ENCODE measurements at places on chromosomes 6 and 20. TPM values are rescaled to one million over a fixed set of nuclear protein-coding genes. Genes with fewer than 3 reads are reported as not detected.

LTB gene
- total RNA-seq = not detected

SLC25A27 gene
- 13.2 TPM for total RNA-seq

BANF2 gene
- total RNA-seq = not detected

FRK gene
- total RNA-seq = 0.42 TPM

DEFB124 gene
- total RNA-seq = not detected

GPSM3 gene
- 0.93 TPM for total RNA-seq

BPI gene
- not detected for total RNA-seq

PPIL1 gene
- total RNA-seq = 13.5 TPM

PHACTR1 gene
- 2.3 TPM for total RNA-seq

TCF21 gene
- total RNA-seq = 36.9 TPM

DNA sequence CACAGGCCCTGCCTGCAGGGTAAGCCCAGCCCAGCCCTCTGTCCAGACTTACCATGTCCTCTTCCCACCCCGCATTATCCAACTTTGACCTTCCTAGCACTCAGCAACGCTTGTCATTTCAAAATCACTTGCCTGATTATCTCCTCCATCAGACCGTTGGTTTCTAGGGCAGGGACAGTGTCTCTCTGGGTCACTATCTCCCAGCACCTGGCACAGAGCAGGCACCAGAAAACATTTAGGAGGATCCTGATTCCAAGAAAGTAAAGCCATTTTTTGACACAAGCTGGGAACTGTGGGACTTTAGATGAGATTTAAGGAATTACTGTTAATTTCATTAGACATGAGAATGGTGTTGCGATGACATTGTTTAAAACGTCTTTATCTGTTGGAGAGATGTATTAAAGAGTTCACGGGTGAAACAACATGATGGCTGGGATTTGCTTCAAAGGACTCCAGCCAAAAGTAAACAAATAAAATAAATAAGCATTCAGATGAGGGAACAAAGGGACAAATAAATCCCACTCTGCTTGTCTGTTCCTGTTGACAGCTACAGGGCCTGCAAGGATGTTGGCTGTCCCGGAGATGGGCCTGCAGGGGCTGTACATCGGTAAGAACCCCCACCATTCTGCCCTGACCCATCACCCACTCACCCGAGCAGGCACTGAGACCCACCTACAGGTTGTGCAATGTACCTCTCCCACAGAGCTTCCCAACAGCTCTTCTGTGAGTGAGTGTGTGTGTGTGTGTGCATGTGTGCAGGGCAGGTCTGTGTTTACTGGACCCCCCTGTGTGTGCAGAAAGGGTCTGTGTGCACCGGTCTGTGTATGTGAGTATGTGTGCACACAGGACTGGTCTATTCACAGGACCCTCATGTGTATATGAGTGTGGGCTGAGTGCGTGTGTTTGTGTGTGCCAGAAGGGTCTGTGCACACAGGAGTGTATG, 5.9 kb downstream of the HSPA12B start:
- no peak for ATAC-seq
- no peak overlapping the region for H3K27ac ChIP-seq
- H3K4me3 ChIP-seq = no peak overlapping the region
- H3K36me3 ChIP-seq = no peaks in the 10 kb centered on the region

- peaks cover 95% of the 10 kb centered on the region for H3K36me3 ChIP-seq
- no peak overlapping the region for H3K4me3 ChIP-seq
- no peak overlapping the region for H3K27ac ChIP-seq
- ATAC-seq = no peak
- H3K27me3 ChIP-seq = no peaks in the 10 kb centered on the region
- no peaks in the 10 kb centered on the region for H3K4me1 ChIP-seq
These were observed 32.9 kb downstream of the PGM3 start for GRCh38 chr6:83160167-83160566.

DNA sequence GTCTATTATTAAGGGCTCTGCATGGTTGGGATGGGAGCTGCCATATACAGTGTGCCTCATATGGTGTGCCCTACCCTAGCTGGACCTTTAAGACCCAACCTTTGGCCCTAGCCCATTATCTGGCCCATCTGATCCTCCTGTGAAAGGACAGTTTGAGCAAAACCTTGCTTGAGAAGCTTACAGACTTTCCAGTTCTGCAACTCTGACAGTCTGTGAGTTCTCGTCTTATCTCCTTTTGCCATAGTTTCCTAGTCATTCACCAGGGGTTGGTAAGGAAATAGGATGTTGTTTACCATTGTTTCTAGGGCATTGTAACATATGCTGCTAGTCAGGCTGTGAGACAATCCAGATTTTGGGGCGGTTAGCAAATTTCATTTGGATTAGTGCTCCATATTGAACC, 17.2 kb downstream of the CTNNBL1 start:
- no peaks in the 10 kb centered on the region for H3K4me1 ChIP-seq
- no peak overlapping the region for H3K27ac ChIP-seq
- no peaks in the 10 kb centered on the region for H3K27me3 ChIP-seq
- H3K36me3 ChIP-seq = no peaks in the 10 kb centered on the region
- ATAC-seq = no peak

DNA sequence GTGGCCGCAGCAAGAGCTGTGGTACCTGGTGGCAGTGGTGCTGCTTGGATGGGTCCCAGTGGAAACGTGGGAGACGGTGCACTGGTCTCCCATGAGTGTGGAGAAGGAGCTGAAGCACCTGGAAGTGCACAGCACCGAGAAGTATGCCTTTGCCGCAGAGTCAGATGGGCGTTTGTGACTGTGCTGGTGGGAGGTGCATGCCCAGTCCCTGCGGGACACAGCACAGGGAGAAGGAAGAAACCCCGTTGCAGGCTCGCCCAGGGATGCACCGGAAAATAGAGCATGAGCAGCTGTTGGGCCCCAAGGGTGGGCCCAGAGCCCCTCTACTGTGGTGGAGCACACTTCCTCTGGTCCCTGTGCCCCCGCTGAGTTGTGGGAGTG, 19.3 kb upstream of the RGS17 start:
- no peaks in the 10 kb centered on the region for H3K27me3 ChIP-seq
- ATAC-seq = no peak
- no peaks in the 10 kb centered on the region for H3K36me3 ChIP-seq
- H3K4me1 ChIP-seq = no peaks in the 10 kb centered on the region
- no peak overlapping the region for H3K4me3 ChIP-seq

- no peaks in the 10 kb centered on the region for H3K36me3 ChIP-seq
- no peak overlapping the region for H3K4me3 ChIP-seq
- no peaks in the 10 kb centered on the region for H3K27me3 ChIP-seq
- H3K27ac ChIP-seq = no peak overlapping the region
These were observed 59.7 kb upstream of the SAMD3 start for GRCh38 chr6:130282234-130282995.

GRCh38 chr6:11353921-11354389, 121.5 kb upstream of the NEDD9 start:
- no peaks in the 10 kb centered on the region for H3K4me1 ChIP-seq
- H3K27ac ChIP-seq = peak overlapping the region; percentile 39
- H3K4me3 ChIP-seq = no peak overlapping the region
- H3K36me3 ChIP-seq = no peaks in the 10 kb centered on the region

DNA sequence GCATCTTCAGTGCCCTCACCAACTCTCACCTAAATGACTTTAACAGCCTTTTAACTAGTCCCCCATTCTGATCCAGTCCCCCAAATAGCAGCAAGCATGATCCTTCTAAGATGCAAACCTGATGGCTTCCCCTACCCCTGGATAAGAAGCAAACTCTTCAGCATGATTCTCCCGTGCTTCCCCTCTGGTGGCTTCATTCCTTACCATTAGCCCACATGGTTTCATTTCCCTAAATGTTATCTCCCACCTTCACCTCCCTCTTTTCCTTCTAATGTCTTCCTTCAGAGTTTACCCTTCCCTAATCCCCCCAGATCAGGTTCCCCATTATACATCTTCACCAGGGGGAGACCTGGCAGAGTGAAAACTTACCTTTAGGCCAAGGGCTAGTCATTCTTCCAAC, 4.0 kb upstream of the RAB5IF start:
- no peak overlapping the region for H3K4me3 ChIP-seq
- no peaks in the 10 kb centered on the region for H3K27me3 ChIP-seq

- no peak overlapping the region for H3K27ac ChIP-seq
- H3K27me3 ChIP-seq = no peaks in the 10 kb centered on the region
- H3K4me1 ChIP-seq = no peaks in the 10 kb centered on the region
- no peaks in the 10 kb centered on the region for H3K36me3 ChIP-seq
- no peak overlapping the region for H3K4me3 ChIP-seq
These were observed 207.5 kb downstream of the MANEA start for GRCh38 chr6:95784869-95785268.

DNA sequence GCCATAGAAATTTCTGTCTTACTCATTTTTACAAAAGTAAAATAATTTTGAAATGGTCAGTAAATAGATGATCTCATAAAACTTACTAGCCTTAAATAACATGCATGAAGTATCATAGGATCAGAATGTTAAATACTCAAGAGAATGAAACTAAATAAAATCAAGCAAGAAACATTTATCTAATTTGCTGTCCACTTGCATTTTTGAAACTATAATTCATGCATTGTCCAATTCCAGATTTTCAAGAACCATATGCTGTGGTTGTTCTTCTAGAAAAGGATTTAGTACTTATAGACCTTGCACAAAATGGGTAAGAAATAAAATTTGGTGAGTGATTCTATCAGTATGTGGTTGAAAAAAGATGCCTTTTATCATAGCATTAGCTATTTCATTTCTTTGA, 107.0 kb downstream of the STXBP5 start:
- H3K36me3 ChIP-seq = no peaks in the 10 kb centered on the region
- H3K4me1 ChIP-seq = no peaks in the 10 kb centered on the region
- no peak overlapping the region for H3K27ac ChIP-seq
- no peak overlapping the region for H3K4me3 ChIP-seq
- ATAC-seq = no peak

DNA sequence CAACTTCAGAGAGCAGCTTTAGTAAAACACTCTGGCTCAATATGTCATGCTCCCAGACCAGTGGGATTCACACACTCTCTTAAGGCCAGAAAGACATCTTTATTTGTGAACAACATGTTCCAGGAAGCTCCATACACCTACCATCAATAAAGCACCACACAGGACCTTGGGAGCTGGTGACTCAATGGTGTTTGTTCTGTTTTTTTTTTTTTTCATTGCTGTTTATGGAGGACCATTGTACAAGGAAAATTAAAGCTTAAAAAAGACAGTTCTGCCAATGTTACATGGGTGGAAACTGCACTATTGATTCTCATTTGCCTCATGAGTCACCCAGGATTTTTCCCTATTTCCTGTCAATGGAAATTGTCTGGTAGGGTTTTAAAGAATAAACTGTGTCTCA, 36.3 kb upstream of the TENT5A start:
- ATAC-seq = no peak
- no peak overlapping the region for H3K27ac ChIP-seq
- H3K4me3 ChIP-seq = no peak overlapping the region
- no peaks in the 10 kb centered on the region for H3K36me3 ChIP-seq

DNA sequence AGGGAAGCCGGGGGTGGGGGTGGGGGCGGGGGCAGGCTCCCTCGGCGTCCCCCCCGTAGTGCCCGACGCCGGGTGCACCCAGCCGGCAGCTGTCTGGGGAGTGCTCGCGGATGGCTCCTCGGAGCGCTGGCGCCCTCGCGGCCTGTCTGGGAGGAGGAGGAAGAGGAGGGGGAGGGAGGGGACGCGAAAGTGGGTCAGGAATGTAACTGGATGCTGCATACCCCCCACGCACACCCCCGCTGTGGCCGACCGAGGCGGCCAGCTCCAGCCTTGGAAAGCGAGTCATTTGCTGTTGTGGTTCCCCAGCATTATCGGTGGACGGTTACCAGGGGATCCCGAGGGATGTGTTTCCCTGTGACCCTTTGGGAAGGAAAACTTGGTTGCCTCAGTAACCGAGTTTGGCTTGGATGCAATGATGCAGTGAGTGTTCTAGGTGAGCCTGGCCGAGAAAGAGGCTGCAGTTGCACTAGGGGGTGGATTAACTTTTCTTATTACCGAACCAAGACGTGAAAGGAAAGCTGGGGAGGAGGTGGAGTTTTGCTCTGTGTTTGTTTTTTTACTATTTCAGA, 55.2 kb upstream of the RREB1 start:
- H3K27ac ChIP-seq = peak overlapping the region; percentile 83
- ATAC-seq = peak; percentile 52
- H3K4me1 ChIP-seq = peaks cover 28% of the 10 kb centered on the region
- H3K27me3 ChIP-seq = no peaks in the 10 kb centered on the region
- no peaks in the 10 kb centered on the region for H3K36me3 ChIP-seq
